NCI-H187 treated with DMSO at 0.1 percent for 48 hours (cell line): ENCODE measurements at places on chromosomes 4 and X.

- no peak for DNase-seq
Measured at GRCh38 chrX:25003066-25003849, 12.5 kb downstream of the ARX start.

DNA sequence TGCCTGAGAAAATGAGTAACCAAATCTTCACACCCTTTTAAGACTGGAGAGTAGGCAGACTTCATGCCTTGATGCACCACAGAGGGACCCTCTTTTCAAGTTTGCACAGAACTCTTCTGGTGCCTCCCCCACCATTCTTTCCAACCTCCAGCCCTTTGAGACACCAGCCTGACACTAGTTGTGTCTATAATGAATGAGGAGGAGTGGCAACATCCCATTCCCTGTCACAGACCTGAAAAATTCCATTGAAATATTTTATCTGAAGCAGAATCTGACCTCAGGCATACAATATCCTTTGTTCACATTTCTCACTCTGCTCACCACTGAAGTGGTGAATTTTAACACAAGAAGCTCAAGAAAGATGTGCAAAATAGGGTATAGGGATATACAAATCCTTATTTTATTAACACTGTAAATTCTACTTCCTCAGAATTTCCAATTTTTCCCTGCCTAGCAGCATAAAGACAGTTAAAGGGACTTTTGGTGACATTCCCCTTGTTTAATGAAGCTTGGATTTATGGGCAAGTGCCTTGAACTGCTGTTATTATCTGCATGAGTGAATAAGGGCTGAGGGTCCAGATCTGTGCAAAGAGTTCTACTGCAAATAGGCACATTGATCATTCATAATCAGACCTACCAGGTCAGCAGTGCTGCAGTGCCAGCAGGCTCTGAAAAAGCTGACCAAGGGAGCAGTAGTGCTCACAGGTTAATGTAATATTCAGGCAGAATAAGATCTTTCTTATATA lies 149.9 kb upstream of the PAQR3 start:
- DNase-seq: no peak

DNA sequence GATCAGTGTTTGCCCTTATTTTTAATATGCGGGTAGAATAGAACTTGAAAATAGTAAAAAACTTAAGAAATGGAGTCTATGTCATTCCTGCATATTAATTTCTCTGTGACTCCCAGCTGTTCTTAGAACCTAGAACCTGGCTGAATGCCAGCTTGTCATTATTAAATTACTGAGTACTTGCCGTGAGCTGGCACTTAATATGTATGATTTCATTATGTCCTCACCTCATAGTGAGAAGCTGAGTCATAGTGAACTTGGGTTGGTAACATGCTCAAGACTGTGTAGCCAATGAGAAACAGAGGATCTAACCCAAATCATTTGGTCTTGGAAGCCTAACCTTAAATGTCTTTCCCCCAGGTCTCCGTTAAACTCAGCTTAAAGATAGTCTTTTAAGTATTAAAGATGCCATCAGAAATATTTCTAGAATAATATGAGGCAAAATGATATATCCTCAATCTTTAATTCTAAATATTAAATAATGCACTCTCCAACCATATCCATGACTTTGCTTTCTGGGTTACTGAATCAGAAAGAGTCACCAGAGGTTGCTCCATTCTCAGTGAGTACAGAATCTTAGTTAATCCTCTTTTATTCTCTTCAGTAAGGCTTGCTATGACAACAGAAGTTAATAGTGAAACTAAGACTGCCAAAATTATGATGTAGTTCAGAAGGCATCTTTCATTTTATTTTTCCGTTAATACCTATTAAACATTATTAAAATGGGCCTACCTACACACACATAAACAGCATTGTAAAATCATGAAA lies 58.6 kb upstream of the TLL1 start:
- no peak for DNase-seq

GRCh38 chr4:87804871-87805270 lies 5.5 kb downstream of the IBSP start:
- no peak for DNase-seq

GRCh38 chr4:165301833-165302232 lies 25.6 kb upstream of the MSMO1 start:
- DNase-seq: no peak

DNA sequence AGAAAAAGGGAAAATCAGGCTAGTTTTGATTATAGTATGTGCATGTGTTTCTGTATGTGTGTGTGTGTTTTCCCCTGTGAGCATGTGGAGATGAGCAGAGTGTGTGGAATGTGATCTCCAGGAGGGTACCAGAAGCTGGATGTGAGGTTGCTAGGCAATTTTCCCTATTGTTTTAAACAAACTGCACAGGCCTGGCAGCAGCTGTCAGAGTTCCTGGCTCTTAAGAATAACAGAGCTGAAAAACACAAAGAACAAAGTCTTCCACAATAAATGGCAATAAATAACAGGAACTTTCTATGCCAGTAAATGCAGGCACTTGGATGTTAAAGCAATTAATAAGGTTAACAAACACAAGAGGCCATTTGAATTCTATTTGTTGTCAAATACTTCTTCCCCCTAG lies 344.6 kb upstream of the CTSO start:
- DNase-seq: no peak

DNA sequence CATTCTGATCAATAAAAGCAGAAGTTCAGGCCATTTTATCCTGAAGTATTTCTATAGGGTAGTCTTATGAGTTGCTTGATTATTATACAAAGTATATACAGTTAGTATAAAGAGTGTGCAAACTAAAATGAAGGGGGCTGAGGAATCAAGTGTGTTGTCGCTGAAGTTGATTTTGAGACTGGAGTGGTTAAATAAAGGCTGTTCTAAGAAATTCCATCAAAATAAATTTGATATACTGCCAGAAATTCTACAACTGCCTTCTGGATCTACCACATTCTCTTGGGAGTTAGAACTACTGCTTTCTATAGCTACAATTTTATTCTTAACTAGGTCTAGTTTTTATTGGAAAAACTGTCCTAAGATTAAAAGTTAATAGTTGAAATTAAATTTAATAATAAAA lies 12.4 kb downstream of the EDNRA start:
- no peak for DNase-seq

GRCh38 chr4:130025701-130026100 lies 929.7 kb downstream of the C4orf33 start:
- DNase-seq: no peak

GRCh38 chr4:64266669-64267068 lies 142.6 kb downstream of the TECRL start:
- no peak for DNase-seq

DNA sequence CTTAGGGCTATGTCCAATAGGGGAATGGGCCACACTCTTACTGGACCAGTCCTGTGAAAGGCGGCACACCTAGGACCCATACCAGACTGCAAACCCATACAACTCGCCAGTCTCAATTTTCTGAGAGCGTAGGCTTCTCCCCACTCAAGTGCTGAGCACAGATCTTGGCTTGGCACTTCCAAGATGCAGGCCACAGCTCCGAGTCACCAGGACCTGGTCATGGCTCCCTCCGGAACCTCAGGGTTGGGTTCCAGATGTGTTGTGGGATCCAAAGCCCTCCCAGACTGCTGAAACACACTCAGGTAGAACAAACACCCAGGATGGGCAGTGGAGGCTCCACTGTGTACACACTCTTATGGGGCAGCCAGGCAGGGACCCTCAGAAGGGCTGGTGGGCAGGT lies 103.3 kb downstream of the TMEM144 start:
- no peak for DNase-seq

- no peak for DNase-seq
Measured at GRCh38 chrX:39399387-39399786, 598.1 kb downstream of the MID1IP1 start.

DNA sequence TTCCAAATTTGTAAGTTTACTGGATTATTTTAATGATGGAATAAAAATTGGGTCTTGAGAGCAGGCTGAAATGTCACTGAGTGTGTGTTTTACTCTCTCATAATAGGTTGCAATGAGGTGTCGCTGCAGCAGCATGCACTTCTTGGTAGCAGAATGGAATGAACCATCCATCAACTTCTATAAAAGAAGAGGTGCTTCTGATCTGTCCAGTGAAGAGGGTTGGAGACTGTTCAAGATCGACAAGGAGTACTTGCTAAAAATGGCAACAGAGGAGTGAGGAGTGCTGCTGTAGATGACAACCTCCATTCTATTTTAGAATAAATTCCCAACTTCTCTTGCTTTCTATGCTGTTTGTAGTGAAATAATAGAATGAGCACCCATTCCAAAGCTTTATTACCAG lies 2.6 kb downstream of the SAT1 start:
- DNase-seq: no peak

DNA sequence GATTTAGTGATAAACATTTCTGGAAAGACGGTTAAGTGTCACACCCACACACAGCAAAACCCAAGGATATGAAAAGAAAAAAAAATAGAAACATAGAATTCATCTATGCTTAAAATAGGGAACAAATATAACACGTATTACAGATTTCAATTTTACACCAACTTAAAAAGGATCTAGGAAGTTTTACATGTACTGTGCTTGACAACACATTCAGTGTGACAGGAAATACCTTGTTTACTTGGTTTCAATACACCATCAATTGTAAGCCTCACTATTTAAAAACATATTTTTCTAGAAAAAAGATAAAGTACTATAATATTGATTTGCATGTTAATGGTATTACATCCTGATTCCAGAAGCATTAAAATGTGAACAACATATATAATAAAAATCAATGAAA lies 77.0 kb upstream of the SPRY1 start:
- no peak for DNase-seq

- no peak for DNase-seq
Measured at GRCh38 chr4:6960154-6960553, 50.5 kb downstream of the TBC1D14 start.

DNA sequence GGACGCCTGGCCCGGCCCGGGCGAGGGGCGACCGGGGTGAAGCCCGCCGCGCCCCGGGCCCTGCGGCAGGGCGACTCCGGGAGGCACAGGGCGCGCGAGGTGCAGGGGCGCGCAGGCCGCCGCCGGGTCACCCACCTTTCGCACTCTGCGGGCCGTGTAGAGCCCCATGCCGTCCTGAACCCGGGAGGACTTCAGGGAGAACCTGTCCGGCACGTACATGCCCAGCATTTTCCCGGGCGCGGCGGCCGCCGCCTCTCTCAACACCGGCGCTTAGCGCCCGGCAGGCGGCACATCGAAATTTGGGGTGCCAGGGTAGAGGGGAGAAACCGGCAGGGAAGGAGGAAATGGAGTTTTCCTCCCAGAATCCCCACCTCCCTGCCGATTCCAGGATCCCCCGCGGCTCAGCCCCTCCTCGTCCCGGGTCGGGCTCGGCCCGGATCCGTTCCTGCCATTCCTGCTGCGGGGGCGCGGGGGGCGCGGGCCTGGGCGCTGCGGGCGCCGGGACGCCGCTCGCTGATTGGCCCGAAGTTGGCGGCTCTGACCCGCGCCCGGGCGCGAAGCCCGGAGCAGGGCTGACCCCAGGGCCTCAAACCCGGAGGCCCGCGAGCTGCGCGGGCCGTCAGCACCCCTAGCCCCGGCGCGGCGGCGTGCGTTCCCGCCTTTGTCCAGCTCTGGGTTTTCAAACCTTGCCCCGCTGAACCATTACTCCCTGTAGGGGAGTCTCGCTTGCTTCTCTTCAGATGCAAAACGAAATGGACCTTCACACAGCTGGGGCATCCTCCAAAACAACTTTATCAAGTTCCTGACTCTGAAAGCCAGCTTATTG lies at the start of gene PRDM5:
TSS of gene PRDM5 (minus strand) at position 346 of the 826 bp plus-strand sequence. CDS start at position 228, 118 bp downstream.
- DNase-seq: no peak

GRCh38 chr4:174559894-174560293 lies 37.6 kb upstream of the HPGD start:
- no peak for DNase-seq

GRCh38 chr4:187094144-187094543 lies 370.5 kb upstream of the FAT1 start:
- DNase-seq: no peak

DNA sequence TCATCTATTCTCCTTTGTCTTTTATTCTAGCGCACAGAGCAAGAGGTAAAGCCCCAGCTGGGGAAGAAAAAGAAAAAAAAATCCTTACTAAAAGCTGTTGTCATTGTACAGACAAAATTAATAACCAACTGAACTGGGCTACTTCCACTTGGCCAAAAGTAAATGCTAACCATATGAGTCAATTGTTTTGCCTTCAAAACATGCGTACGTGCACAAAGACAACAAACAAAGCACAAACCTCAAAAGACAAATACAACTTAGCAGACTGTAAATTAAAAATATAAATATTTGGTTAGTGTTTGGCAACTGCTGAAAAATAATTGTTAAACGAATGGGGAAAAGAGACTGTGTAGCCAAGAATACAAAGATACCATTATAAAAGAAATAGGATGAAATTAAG lies 5.9 kb downstream of the EDA2R start:
- DNase-seq: no peak

- DNase-seq: no peak
Measured at GRCh38 chrX:54807524-54808108, at the start of gene MAGED2. Gene MAGED2 (plus strand): TSS chrX:54807745. CDS start chrX:54809332, 1,587 bp downstream.

DNA sequence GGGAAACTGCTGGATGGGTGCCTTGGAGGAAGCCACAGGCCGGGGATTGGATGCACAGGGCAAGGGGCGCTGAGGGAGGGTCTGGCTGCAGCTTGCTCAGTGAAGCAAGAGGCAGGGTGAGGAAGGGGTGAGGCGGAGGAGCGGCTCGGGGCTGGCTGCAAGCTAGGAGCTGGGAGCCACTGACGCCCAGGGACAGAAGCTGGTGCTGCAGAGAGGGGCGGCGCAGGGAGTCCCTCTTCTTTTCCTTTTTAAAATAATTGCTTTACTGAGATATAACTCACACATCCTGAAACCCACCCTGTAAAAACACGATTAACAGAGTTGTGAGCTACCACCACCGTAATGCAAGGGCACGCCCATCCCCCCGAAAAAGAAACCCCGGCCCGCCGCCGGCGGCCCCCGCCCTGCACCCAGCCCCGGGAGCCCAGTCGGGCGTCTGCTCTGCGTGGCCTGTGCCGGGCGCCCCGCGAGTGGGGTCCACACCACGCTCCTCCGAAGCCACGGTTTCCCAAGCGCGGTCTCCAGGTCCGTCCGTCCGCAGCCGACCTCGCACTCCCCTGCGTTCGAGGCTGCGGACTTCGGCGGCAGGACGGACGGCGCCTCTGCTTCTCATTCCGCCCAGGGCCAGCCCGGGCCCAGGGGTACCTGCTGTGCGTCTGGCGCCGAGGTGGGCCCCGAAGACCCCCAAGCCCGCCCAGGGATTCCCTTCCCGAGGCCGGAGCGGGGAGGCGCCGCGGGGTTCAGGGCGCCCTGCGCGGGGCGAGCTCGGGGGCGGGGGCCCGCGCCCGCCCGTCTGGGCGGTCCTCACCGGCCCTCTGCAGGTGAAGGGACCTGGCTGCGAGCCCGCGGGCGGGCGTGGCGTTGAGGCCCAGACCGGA lies 866 bp upstream of the UVSSA start:
- DNase-seq: no peak

GRCh38 chrX:131397891-131398290 lies 108.8 kb upstream of the IGSF1 start:
- no peak for DNase-seq

DNA sequence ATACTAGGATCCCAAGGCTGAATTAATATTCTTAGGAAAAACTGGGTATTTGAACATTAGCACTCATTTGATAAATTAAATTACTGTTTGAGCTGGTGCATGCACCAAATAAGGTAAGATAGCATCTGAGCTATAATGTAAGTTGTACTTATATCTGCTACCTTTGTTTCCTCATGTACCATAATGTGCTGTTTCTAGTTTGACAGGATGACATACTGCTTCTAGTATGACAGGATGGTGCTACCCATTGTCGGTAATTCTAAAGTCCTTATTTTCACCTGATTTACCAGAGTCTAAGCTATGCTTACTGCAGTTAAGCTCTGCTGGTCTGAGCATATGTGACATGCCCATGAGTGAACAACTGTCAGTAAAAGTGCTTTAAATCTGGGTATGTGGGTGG lies 1017.5 kb upstream of the IGFBP7 start:
- DNase-seq: no peak

- DNase-seq: no peak
Measured at GRCh38 chr4:15784959-15785634, 7.0 kb downstream of the CD38 start.
